ENCODE measurements at places on chromosomes 3 and 15. TPM values are rescaled to one million over a fixed set of nuclear protein-coding genes. Genes with fewer than 3 reads are reported as not detected.

- H3K4me3 ChIP-seq, result no peak overlapping the region
- H3K27ac ChIP-seq, result no peak overlapping the region
- H3K36me3 ChIP-seq, result peaks cover 6% of the 10 kb centered on the region
- DNase-seq, result no peak
Observed at GRCh38 chr15:79332824-79333510, 22.1 kb downstream of the TMED3 start.

DNA sequence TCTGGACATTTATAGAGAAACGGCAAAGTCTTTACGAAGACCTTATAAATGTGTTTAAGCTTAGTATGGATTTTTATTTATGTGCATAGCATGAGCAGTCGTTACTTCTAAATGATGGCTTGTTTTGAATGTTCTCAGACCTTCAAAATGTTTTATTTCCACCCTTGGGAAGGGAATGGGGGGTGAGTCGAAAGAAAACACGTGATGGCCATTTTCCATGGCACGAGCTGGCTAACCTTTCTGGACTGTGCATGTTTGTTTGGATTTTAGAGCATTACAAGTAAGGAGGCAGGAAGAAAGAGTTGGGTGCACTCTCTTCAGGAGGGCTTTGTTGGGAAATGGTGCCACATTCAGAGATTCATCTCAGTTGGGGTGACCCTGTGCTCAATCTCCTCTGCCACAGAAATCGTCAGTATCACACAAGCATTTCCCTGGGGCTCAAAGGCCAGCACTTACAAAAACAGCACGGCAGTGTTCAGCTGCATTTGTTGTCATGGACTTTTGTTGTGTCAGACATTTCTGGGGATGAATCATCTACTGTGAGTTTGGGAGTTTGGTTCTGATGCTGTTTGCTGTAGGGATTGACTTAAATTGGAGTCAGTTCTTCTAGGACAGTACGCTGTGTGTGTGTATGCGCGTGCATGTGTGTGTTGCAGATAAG, 52.3 kb upstream of the ADAMTS9 start:
- DNase-seq, result no peak
- H3K27ac ChIP-seq, result no peak overlapping the region
- no peak overlapping the region for H3K4me3 ChIP-seq
- H3K4me1 ChIP-seq, result no peaks in the 10 kb centered on the region

DNA sequence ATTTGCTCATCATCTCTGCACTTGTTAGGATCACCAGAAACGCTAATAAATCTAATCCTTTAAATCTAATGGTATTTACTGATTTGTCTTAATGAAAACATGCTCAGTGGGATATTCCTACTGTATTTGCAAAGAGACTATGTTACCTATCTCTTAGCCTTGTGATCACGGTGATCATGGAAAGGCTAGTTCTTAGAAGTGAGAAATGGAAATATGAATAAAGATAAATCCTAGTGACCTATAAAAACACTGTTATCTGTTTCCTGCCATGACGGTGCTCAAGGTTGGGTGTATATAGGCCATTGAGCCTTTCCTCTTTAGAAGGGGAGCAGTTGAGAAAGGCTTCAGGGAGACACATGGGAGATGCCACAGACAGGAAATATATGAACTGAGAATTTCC, 116.3 kb downstream of the THRB start:
- H3K36me3 ChIP-seq, result no peaks in the 10 kb centered on the region
- no peaks in the 10 kb centered on the region for H3K4me1 ChIP-seq
- DNase-seq, result no peak
- no peak overlapping the region for H3K27ac ChIP-seq

DNA sequence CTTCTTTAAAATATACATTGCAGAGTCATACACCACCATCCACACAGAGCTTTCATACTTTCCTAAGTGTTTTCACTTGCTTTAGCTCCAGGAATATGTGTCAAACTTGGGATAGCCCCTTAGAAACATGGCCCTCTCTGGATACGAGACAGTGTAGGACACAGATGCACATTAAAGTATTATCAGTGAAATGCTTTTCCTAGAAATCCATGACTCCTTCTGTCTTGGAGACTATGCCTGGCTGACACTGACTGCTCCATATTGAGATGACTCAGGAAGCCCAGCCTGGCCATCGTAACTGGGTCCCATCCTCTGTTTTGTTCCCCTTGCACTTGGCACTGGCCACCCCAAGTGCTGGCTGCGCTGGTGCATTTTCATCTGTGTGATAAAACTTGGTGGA, 204.8 kb downstream of the PDZRN3 start:
- DNase-seq, result no peak
- no peaks in the 10 kb centered on the region for H3K4me1 ChIP-seq
- no peak overlapping the region for H3K27ac ChIP-seq
- no peak overlapping the region for H3K4me3 ChIP-seq
- no peaks in the 10 kb centered on the region for H3K36me3 ChIP-seq

DNA sequence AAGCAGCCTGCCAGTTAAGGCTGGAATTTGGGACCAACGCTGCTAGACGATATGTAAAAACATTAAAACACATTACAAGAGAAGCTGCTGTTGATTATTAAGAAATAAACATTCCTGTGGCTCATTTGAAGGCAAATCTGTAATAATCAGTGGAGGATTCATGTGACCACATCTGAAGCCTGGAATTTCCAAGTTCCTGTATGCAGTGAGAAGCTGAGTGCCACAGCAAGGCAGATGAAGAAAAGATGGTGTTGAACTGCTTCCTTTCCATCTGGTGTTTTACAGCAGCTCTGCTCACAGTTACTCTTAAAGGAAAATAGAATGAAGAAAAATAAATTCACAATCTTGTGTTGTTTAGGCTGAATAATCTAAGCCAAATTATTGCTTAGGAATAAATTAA, 139.3 kb upstream of the ROBO2 start:
- no peak overlapping the region for H3K4me3 ChIP-seq
- DNase-seq, result no peak
- no peaks in the 10 kb centered on the region for H3K27me3 ChIP-seq
- H3K36me3 ChIP-seq, result no peaks in the 10 kb centered on the region

DNA sequence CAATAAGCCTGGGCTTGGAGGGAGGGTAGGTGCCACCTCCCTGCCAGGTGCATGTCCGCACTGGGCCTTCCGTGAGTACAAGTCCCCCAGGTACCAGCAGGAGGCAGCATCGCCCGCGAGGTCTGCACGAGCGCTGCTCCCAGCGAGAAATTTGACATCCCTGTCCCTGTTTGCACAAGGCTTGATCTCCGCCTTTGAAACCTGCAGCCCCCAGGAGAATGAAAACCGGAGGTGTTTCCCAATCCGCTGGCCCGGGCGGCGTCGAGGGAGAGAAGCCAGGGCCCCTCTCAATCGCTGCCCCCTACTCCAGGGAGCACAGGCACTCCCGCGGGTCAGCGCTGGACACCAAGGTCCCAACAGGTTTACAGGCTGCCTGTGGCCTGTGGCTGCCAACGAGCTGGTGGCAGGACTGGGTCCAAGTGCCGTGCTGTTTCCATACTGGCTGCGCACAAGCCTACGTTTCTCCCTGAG, 961 bp downstream of the HAPLN3 start:
- H3K4me1 ChIP-seq, result peaks cover 43% of the 10 kb centered on the region
- H3K4me3 ChIP-seq, result peak overlapping the region; percentile 86
- no peak overlapping the region for H3K27ac ChIP-seq
- H3K27me3 ChIP-seq, result no peaks in the 10 kb centered on the region

- H3K4me3 ChIP-seq, result no peak overlapping the region
- no peaks in the 10 kb centered on the region for H3K27me3 ChIP-seq
- H3K36me3 ChIP-seq, result no peaks in the 10 kb centered on the region
- peak overlapping the region; percentile 76 for H3K27ac ChIP-seq
- peak; percentile 55 for DNase-seq
Observed at GRCh38 chr3:114231616-114232015, 5.8 kb downstream of the ZNF80 start.

DNA sequence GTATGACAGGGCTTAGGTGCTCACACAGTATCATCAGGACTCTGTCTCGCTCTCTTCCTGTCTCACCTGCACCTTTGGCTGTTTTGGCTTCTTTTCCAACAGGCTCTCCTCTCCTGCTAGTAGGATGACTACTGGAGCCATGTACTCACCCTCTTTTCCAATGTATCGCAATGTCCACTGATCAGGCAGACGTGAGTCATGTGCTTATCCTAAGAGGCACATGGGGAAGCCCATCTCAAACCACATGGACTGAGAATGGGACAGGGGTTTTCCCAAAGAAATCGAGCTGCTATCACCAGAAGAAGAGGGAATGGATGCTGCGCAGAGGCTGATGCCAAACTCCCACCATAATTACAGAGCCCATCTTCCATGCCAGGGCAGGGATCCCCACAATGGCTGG, 180.6 kb downstream of the IL5RA start:
- H3K27me3 ChIP-seq, result no peaks in the 10 kb centered on the region
- no peak overlapping the region for H3K27ac ChIP-seq
- no peaks in the 10 kb centered on the region for H3K4me1 ChIP-seq
- no peaks in the 10 kb centered on the region for H3K36me3 ChIP-seq

- no peak overlapping the region for H3K27ac ChIP-seq
- no peak for DNase-seq
- no peaks in the 10 kb centered on the region for H3K36me3 ChIP-seq
- H3K4me3 ChIP-seq, result no peak overlapping the region
Observed at GRCh38 chr15:41650806-41651205, 9.4 kb upstream of the MGA start.

GRCh38 chr3:184780981-184781515, 30.9 kb upstream of the VPS8 start:
- DNase-seq, result no peak
- no peak overlapping the region for H3K27ac ChIP-seq
- no peaks in the 10 kb centered on the region for H3K36me3 ChIP-seq
- no peak overlapping the region for H3K4me3 ChIP-seq
- H3K27me3 ChIP-seq, result peaks cover 44% of the 10 kb centered on the region

DNA sequence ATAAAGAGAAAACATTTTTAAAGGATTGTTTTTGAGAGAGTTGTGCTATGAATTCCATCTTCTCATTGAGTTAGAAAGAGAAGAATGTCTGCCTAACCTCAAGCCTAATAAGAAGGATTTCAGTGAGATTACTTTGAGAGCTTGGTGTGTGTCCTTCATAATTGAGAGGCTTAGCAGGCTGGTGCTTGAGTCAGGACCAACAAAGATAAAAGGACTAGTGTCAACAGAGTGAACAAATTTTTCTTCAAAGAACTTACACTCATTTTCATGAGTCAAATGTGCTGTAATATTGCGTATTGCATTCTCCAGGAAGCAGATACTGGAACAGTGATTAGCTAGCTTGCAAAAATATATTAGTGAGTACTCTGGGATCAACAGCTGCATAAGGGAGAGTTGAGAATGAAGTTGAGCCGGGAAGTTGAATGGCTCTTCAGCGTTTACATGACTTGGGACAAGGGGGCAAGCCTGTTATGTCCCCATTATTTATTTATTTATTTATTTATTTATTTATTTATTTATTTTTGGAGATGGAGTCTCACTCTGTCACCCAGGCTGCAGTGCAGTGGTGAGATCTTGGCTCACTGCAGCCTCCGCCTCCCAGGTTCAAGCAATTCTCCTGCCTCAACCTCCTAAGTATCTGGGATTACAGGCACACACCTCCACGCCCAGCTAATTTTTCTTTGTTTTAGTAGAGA, 37.5 kb upstream of the SLITRK3 start:
- no peak overlapping the region for H3K4me3 ChIP-seq
- H3K27ac ChIP-seq, result no peak overlapping the region
- DNase-seq, result no peak
- H3K36me3 ChIP-seq, result no peaks in the 10 kb centered on the region
- H3K4me1 ChIP-seq, result no peaks in the 10 kb centered on the region

- no peak overlapping the region for H3K27ac ChIP-seq
- no peak for DNase-seq
- no peaks in the 10 kb centered on the region for H3K4me1 ChIP-seq
- H3K36me3 ChIP-seq, result no peaks in the 10 kb centered on the region
Observed at GRCh38 chr3:150286390-150287147, 121.5 kb upstream of the TSC22D2 start.

GRCh38 chr3:138640537-138640936, 32.0 kb downstream of the FAIM start:
- H3K27ac ChIP-seq, result no peak overlapping the region
- DNase-seq, result no peak
- no peaks in the 10 kb centered on the region for H3K27me3 ChIP-seq
- no peaks in the 10 kb centered on the region for H3K36me3 ChIP-seq

GRCh38 chr3:58188921-58189451, 21.8 kb downstream of the DNASE1L3 start:
- no peaks in the 10 kb centered on the region for H3K27me3 ChIP-seq
- H3K4me1 ChIP-seq, result peaks cover 5% of the 10 kb centered on the region
- H3K36me3 ChIP-seq, result no peaks in the 10 kb centered on the region
- no peak overlapping the region for H3K4me3 ChIP-seq

DNA sequence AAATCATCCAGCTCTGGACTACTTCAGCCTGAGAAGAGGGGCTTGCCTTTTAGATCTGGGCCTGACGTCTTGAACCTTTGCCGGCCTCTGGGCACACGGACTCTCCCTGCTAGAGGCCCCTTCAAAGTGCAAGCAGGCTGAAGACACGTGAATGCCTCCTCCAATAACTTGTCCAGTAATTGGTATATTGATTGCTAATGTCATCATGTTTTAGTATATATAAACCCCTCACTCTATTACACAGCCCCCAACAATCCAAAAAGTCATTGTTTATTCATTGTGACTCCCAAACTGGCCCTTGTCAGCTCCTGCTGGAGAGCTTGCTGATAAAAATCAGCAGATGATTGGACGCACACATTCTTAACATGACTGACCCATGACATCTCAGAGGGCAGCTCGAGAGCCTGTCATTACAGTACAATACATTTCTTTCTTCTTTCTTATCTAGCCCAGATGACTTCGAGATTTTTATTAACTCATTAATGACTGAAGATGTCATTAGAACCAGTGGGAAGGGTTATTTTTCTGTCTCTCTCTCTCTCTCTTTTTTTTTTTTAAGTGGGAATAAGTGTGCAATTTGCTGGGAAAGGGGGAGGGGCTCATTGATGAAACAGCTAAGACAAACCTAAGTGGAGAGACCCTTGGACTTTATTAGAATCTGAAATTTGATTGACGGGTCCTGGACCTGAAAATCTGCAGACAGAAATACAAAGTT, 65.5 kb upstream of the NR2F2 start:
- no peaks in the 10 kb centered on the region for H3K36me3 ChIP-seq
- H3K4me1 ChIP-seq, result no peaks in the 10 kb centered on the region
- no peak for DNase-seq
- H3K27me3 ChIP-seq, result no peaks in the 10 kb centered on the region

GRCh38 chr3:100630664-100631063, 21.3 kb downstream of the ADGRG7 start:
- H3K36me3 ChIP-seq, result no peaks in the 10 kb centered on the region
- H3K27me3 ChIP-seq, result peaks cover 5% of the 10 kb centered on the region
- no peaks in the 10 kb centered on the region for H3K4me1 ChIP-seq
- no peak overlapping the region for H3K27ac ChIP-seq
- no peak for DNase-seq

DNA sequence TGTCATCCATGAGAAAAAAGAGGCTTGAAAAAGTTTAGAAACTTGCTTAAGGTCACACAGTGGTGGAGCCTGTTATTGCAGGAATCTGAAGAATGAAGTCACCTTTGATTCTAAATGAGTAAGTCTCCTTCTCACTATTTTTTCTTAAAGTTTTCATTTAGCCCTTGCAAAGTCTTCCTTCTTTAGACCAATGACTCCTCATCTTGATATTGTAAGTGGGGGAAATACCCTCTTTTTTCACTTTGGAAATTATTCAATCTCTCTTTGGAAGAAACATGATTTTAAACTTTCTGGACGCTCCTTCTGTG, 787 bp upstream of the SLMAP start:
- H3K4me1 ChIP-seq, result peaks cover 24% of the 10 kb centered on the region
- H3K27ac ChIP-seq, result peak overlapping the region; percentile 75
- H3K36me3 ChIP-seq, result no peaks in the 10 kb centered on the region

LARP6 gene
- not detected for total RNA-seq

CTDSPL gene
- total RNA-seq, result 2.0 TPM

MUSTN1 gene
- 7.6 TPM for total RNA-seq

BUB1B gene
- total RNA-seq, result 1.9 TPM

COPG1 gene
- total RNA-seq, result 139 TPM

TPRG1 gene
- 15.5 TPM for total RNA-seq

ISLR gene
- 0.12 TPM for total RNA-seq

NSMCE3 gene
- 36.0 TPM for total RNA-seq

Measured in T-cell (primary cell).